Glutamatergic neuron (in vitro differentiated cells): ENCODE measurements at places on chromosomes 5 and 9.

- DNase-seq, result no peak
Observed at GRCh38 chr5:115460472-115460871, 84.1 kb downstream of the FEM1C start.

- no peak for DNase-seq
Observed at GRCh38 chr5:176561259-176561658, 12.1 kb downstream of the CDHR2 start.

DNA sequence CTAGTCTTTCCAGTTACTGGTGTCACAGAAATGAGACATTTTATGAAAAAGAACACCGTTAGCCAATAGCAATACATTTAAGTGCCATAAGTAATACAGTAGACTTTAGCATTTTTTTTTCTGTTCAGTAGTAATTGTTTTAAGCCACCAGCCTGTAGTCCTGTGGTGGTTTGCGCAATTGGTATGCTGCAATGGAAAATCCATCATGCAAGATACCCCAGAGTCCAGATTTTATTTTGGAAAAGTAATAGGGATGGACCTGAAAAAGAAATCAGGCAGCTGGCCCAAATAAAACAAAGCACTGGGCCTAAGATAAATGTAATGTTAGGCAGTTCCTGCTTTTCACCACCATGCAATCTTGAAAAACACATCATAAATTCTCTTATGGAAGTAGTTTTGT is 94.6 kb upstream of the RASGRF2 start:
- DNase-seq, result no peak

- DNase-seq, result no peak
Observed at GRCh38 chr5:24621792-24622191, 23.0 kb downstream of the CDH10 start.

- DNase-seq, result no peak
Observed at GRCh38 chr9:94563548-94563947, 8.7 kb downstream of the PCAT7 start.

- no peak for DNase-seq
Observed at GRCh38 chr5:151574444-151574996, 16.6 kb downstream of the FAT2 start.

DNA sequence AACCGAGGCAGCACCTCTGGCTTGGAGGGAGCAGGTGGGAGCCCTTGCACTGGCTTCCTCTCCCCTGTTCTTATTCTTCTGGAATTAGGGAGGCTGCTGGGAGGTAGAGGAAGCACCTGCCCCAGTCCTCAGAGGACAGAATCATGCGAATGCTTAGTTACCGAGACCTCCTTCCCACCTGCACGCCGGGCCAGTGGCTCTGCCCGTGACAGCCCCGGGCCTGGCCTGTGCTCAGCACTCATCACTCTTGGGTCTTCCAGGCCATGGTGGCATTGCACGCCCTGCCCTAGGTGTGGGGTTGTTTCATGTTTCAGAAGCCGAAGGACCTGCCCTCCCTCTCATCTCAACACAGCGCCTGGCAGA is 45.3 kb upstream of the NKD2 start:
- no peak for DNase-seq

GRCh38 chr5:135954899-135955298 is at the start of gene LECT2:
LECT2 (minus strand) TSS chr5:135954983; CDS start chr5:135954833, 150 bp downstream.
- no peak for DNase-seq

DNA sequence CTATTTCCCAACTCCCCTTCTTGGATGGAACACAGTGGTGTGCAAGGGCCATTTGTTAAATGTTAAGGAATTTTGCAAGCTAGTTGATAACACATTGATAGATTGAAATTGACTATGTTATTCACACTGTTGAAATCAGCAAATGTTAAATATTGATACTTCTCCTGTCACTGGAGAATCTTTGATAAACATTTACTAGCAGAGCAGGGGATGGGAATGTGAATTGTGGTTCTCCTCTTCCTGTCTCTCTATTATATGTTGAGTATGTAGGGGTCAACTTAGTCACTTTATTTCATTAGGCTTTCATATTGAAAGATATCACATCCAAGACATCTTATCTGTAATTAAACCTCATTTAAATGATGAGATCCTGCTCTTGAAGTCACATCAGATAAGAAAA is 533.9 kb downstream of the TLR4 start:
- no peak for DNase-seq
